Osteocyte (in vitro differentiated cells): ENCODE measurements at places on chromosomes 1 and 21.

- no peak for DNase-seq
Measured at GRCh38 chr1:9529190-9529589, 10.1 kb upstream of the SLC25A33 start.

DNA sequence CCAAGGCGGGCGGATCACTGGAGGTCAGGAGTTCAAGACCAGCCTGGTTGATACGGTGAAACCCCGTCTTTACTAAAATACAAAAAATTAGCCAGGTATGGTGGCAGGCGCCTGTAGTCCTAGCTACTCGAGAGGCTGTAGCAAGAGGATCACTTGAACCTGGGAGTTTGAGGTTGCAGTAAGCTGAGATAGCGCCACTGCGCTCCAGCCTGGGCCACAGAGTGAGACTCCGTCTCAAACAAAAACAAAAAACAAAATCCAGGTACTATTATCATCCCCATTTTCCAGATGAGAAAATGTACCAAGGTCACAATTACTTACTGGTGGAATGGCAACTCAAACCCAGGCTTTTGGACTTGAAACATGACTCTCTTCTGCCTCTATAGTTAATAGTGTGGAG, 4.5 kb downstream of the TOMM20 start:
- no peak for DNase-seq

- DNase-seq = no peak
Measured at GRCh38 chr1:115113766-115114165, 24.5 kb upstream of the TSPAN2 start.

DNA sequence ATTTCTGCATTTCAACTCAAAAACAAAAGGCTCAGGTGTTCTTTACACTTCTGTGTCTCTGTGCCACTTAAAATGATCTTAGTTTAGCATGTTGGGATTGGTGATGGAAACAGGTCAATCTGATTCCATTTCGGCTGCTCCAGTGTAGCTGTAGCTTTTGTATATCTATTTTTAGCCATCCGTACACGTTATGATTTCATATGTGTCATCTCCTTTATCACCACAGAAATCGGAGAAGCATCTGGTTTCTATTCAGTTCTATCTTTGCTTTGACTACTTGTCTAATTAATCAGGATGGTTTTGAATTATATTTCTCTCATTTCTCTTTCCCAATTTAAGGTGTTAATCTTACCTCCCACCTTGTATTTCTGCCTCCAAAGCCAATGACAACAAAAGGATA, 41.1 kb downstream of the RGS21 start:
- DNase-seq = no peak

DNA sequence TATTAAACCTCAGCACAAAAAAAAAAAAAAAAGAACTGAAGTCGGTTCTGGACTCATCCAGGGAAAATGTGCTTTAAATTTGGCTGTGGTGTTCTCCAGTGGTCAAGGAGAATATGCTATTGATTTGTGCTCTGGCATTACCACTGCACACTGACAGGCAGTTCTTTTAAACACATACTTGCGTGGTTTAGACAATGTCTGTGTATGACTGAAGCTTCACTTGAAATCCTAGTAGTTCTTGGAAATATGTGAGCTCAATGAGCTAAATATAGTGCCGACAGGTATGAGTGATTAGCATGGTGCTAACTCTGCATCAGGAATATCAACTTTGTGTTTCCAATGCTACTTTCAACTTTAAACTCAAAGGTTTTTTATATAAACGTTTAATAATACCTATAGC, 415.6 kb downstream of the SMYD3 start:
- DNase-seq = no peak

DNA sequence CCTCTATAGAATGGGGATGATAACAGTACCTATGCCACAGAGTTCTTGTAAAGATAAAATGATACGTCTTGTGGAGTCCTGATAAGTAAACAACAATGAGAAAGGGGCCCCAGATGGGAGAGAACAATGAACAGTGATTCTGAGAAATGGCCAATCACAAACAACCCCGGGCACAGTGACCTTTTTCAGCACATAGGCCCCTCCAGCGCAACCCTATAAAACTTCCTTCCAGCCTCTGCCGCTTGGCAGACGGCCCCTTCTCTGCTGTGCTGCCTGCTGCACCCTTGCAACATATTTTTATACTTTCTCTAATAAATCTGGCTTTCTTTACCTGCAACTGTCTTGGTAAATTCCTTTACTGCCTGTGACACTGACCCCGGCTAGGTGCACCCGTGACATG, 8.9 kb downstream of the RCAN1 start:
- no peak for DNase-seq

- no peak for DNase-seq
Measured at GRCh38 chr1:236534151-236534651, 10.4 kb downstream of the LGALS8 start.

- DNase-seq = no peak
Measured at GRCh38 chr1:109732390-109732881, 8.4 kb downstream of the GSTM3 start.

DNA sequence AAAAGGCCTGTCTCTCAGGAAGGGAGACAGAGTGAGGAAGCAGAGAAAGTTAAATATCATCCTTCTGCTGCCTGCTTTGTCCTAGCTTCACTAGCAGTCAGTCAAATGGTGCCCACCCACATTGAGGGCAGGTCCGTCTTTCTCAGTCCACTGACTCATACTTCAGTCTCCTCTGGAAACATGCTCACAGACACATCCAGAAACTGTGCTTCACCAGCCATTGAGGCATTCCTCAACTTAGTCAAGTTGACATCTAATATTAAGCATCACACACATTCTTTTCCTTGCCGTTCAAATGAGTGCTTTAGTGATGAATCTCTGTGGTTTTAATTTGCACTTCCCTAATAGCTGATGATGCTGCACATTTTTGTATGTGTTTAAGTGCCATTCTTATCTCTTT, 777.8 kb upstream of the PRMT6 start:
- no peak for DNase-seq

DNA sequence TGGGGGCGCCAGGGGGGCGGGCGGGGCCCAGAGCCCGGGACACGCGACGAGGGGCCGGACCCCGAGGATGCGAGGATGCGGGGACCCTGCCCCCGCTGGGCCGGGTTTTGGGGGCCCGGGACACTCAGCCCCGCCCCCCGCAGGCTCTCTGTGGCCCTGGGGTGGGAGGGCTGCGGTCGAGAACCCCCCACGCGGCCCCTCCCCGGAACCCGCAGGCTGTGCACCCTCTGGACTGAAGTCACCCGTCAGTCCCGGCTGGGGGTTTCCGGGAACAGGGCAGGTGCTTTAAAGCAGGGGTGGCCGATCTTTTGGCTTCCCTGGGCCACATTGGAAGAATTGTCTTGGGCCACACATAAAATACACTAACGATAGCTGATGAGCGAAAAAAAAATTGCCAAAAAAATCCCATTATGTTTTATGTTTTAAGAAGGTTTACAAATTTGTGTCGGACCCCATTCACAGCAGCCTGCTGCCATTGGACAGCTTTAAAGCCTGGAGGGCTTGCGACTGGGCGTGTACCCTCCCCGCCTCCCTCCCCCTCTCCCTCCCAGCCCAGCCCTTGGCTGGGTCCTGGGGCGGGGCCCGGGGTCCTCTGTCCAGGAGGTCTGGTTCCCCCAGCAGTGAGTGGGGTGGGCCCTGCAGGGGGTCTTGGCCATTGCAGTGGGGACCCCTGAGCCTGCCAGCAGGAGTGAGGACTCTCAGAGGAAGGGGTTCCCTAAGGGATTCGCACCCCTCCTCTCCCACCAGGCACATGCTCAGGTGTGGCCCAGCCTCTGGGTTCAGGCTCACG, 21.6 kb upstream of the C1orf159 start:
- DNase-seq = no peak

DNA sequence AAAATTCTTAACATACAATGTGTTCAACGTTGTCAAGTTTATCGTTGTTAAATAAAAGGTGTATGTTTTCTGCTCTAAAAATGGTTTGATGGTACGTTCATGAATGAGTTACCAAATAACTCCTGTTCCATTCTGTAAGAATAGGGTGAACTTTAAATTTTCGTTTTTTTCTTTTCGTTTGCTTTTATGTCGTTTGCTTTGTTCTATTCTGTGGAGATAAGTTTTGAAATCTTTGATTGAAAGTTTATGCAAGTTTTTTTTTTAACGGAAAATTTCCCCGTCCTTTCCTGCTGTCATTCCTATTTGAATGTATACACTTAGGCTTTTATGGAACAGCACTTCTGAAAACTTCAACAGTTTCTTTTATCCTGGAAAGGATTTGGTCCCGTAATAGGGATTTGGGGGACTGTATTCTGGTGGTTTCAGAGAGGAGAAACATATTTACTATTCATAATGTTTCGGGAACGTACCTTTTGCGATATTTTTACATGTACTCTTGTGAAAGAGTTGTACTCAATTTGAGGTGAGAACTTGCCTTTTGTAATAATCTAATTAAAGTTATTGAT, 1.7 kb downstream of the DR1 start:
- no peak for DNase-seq

DNA sequence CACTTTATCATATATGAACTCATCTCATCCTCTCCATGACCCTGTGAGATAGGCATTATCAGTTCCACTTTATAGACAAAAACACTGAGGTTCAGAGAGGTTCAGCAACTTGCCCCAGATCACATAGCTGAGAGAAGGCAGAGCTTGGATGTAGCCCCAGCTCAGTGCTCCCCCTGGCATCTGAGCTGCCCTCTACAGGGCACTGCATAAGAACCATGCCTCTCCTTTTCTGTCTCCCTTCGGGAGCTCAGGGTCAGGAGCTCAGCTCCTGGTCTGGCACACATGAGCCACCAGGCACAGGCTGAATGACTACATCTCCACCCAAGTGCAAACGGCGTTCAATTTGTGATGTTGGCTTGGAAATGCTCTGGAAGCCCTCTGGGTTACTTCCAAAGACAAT, 16.9 kb downstream of the RAB7B start:
- DNase-seq = no peak

DNA sequence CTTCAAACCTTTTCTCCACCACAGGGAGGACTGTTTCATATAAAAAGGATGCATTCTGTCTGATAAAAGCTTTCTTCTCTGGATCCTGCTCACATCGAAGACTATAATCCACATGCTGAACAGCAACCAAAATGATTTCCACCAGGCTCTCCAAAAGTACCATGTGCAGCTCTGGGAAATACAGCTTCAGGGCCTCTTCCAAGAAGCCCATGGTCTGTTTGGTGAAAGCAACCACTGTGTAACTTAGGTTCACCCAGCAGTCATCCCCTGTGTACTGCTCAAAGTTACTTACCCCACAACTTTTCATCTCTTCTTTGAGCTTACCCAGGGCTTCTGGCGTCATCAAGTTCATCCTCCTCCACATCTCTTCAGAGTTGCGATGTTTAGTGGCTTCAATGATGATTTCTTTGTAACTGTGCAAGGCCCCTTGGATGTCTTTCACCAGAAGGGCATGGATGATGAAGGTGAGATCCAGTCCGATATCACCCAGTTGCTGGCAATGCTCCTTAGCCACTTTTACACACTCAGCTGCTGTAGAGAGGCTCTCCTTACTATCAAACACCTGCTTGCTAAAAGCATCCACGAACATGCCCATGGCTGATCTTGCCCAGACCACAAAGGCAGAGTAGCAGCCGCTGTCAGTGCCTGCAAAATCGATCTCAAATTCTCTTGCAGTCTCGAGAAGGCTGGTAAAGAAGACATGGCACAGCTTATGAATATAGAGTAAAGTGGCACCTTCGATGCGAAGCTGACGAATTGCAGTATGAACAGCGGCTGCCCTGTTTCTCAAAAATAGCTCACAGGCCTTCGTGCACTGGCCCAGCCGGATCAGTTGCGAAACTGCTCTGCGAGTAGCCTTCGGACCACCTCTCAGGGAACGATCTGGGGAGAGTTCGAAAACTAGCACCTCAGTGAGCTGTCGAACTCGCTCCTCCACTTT, 1.7 kb downstream of the EXOC8 start:
- no peak for DNase-seq

DNA sequence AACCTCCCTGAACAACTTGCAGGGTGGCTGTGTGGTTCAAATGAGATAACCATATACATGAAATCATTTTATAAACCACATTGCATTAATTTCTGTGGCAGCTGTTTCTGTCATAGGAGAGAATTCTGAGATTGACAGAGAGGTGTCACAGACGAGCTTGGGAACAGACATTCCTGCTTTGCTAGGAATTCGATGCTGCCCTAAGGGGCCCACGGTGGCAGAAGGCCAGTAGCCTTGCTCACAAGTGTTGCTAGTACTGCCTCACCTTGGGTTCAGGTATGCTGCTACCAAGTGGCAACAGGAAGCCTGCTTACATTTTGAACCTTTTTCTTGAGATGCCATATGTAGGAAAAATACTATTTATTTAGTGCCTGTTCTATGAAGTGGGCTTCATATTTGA, 13.4 kb downstream of the KCNA10 start:
- no peak for DNase-seq

GRCh38 chr1:14694589-14694988, 96.1 kb downstream of the KAZN start:
- no peak for DNase-seq

- DNase-seq = no peak
Measured at GRCh38 chr1:39919545-39919944, 17.8 kb upstream of the MYCL start.

GRCh38 chr1:56991576-56991975, 25.8 kb upstream of the C8B start:
- no peak for DNase-seq

DNA sequence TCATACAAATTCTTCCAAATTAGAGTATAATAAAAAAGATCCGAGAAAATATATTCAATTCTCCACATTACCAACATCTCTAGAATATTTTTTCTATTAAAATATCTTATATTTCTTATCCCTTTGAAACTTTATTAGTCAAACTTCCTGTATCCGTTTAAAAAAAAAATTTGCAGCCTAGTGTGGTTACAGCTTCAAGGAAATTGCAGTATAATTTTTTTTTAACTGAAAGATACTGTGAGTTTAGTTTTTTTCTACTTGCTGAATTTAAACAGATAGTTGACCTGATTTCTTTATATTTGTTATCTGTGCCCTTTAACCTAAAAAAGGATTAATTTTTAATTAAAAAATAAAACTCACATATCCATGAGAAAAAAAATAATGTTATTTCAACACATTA, 1.5 kb downstream of the RGS18 start:
- no peak for DNase-seq

DNA sequence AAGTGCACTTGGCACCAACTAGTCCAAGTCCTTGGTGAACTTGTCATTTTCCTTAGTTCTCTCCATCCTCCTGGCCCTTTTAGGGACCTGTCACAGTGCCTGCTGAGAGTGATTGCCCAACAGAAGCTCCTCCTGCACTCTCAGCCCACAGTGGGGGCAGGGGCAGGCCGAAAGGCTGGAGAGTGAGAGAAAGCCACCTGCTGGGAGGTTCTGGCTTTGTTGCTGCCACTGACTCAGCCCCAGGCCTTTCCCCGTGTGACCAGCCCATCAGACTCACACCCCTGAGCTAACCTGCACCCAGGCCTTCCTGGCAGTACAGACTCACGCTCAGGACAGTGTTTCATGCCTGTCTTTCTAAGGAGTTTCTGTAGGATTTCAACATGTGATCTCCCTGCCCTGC, 17.1 kb upstream of the PROK1 start:
- DNase-seq = no peak

GRCh38 chr1:111735858-111736544, 3.2 kb downstream of the INKA2 start:
- no peak for DNase-seq

GRCh38 chr1:20498116-20498515, 9.8 kb downstream of the MUL1 start:
- no peak for DNase-seq

GRCh38 chr1:150186789-150187559, 37.3 kb downstream of the PLEKHO1 start:
- DNase-seq = no peak
